Renal cortical epithelial cell (primary cell): ENCODE measurements at places on chromosomes 12 and 14.
A peak's percentile ranks its signal among the peaks of the same experiment; 100 is the strongest.

DNA sequence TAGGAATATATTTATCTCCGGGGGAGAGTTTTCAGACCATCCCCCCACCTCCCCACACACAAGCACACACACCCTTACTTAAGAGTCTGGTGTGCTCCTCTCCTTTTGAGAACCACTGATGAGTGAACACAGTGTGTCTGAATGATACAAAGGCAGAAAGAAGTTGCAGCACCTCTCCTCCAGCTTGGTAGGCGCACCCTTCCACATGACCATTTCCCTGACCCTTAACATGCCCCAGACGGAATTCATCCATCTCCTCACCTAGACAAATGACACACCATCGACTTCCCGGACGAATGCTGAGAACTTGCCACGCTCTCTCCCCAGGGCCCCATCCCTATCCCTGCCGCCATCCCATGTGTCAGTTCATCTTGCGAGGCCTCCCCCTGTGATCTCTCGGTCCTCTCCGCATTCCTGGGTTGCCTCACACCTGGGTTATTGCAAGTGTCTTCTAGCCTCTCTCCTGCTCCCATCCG is 3.9 kb downstream of the TNFRSF1A start:
- DNase-seq: no peak

GRCh38 chr12:53071591-53072551 is 7.3 kb downstream of the SPRYD3 start:
- DNase-seq: no peak

- DNase-seq: peak; percentile 72
Measured at GRCh38 chr12:109736552-109737108, 23.0 kb downstream of the FAM222A start.

- DNase-seq: peak; percentile 9
Measured at GRCh38 chr12:78120866-78121560, 290.3 kb downstream of the NAV3 start.

- DNase-seq: no peak
Measured at GRCh38 chr12:20232931-20233675, 135.2 kb upstream of the PDE3A start.

DNA sequence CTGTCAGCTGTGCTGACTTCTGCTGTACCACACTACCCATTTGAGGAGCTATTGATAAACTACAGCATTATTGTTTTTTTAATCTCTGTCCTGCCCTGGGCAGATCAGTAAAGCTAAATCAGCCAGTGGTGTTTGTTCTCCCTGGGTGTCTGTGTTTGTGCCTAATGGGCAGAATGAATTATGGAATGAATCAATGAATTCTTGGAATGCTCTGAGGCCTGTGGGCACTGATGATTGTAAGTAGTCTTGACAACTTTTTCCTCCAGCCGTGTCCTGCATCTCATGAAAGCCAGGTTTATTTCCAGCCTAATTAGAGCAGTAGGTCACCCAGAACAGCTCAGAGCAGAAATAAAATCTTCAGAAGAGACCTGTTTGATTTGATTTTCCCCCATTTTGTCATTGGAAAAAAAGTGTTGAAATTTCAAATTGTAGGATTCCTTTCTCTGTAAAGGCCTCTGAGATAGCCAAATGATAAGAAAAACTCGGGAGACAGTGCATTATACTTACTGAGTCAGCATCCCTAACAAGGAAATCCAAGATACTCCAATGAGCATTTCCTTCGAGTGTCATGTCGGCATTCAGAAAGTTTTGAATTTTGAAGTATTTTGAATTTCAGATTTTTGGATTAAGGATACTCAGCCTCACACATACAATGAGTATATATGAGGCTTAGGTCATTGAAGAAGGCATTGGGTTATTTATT is 19.4 kb upstream of the EVL start:
- peak; percentile 67 for DNase-seq

DNA sequence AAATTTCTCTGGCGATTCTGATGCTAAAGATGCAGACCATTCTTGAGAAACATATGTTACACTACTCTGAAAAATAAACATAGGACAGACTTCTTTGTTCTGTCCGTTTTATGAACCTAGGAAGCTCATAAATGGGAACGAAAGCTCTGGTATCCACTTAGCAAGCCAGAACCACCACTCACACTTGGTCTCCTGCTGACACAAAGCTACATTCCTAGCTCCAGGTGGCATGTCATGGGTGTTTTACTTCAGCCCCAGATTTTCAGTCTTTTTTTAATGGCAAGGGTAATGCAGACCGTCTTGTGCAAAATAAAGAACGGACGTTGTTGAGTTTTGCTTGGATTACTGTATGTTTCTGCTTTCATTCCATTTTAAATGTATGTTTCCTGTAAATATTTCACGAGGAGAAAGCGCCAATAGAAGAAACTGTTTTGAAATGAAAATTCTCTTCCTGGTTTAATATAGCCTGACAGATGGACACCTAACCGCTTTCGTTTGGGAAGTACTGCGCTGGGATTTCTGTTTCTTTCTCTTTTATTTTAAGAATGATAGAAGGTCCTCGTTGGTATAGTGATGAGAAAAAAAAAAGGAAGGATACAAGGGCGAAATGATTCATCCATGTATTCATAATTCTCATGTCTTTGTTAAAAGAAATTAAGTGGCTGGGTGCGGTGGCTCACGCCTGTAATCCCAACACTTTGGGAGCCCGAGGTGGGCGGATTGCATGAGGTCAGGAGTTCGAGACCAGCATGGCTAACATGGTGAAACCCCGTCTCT is 871 bp upstream of the COQ5 start:
- DNase-seq: peak; percentile 74

- DNase-seq: no peak
Measured at GRCh38 chr12:91127306-91127705, 16.0 kb upstream of the LUM start.

GRCh38 chr12:71626098-71626497 is 37.5 kb downstream of the ZFC3H1 start:
- DNase-seq: no peak

- DNase-seq: no peak
Measured at GRCh38 chr14:67077921-67078320, 111.3 kb upstream of the GARIN2 start.

- DNase-seq: peak; percentile 51
Measured at GRCh38 chr14:91935586-91935985, 11.9 kb downstream of the FBLN5 start.

- DNase-seq: no peak
Measured at GRCh38 chr12:110245369-110245772, 35.7 kb upstream of the ATP2A2 start.

DNA sequence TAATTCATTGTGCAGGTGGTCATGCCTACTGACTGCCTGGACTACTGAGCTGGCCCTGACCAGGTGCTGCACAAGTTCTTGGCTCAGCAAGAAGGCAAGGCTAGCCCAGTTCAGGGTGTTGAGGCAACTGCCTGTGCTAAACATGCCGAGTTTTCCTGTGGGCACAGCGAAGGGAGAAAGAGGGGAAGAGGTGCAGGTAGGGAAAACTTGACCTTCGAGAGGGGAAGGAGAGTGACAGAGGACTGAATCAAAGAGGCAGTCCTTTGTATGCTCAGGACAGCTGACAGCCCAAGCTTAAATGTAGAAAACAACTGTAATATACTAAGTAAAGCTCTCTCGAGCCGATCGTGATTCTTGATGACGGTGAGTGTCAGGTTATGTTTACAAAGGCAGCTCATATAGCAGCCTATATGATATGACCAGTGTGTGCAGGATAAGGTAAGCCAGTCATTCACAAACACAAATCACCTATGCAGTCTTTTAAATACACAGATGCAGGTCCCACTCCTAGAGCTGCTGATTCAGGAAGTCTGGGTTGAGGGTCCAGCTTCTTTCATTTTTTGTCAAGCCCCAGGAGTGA is 2.6 kb downstream of the IRAK3 start:
- DNase-seq: no peak

DNA sequence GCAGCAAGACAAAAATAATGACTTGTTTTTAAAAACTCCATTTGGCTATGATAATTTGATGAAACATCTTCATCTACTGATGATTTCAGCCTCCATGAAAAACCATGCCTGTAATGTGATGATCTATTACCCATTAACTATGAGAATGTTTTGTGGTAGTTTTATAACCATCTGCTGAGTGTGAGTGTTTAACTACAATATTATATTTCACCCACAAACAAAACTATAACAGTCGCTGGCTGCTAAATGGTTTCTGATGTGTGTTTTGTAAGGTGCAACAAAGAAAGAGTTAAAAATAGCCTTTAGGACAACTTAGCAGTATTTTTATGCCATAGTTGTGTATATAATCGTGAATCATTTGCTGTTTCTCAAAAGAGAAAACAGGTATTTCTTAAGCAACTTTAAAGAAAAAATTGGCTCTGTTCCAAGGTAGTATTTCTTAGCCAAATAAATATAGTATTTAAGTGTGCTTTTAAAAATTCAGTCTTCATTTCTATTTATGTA is 4.9 kb downstream of the PTHLH start:
- DNase-seq: peak; percentile 47

DNA sequence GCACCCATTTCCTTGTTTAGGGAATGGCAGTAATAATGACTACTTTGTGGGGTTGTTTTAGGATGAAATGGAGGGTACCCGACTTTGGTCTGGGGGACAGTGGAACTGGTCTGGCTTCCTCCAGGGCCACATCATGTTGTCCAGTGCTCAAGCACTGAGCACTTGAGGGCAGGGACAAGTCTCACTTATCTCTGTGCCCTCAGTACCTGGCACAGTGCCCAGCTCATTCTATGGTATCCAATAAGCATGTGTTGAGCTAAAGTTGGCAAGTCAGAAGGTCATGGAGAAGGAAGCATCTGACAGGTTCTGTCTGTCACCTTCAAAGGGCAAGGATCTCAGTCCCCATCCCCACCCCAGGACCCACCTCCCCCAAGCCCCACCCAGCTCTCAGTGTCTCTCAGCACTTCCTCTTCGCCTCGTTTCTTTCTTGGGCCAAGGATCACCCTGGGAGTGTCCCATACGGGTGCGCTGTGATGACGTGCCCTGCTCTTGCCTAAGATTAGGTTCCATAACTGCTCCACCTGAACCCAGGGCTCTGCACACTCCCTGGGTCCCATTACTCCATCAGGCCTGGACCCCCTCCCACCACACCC is 24.3 kb upstream of the TMEM106C start:
- DNase-seq: no peak

DNA sequence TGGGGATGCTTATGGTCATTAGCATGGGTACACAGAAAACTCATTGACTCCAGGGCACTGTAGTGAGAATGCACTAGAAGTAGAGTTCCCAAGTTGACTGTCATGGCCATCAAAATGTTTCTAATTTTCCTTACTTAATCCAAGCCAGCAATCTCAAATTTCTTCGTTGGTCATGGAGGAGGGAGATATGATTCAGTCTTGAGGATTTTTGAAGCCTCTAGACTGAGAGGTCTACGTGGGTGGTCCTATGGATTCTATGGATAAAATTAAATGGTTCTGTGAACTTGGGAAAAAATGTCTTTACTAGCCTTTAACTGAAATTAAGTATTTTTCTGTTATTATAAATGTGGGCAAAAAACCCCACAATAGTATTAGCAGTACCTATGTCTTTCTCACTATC is 508.5 kb downstream of the FUT8 start:
- DNase-seq: no peak

DNA sequence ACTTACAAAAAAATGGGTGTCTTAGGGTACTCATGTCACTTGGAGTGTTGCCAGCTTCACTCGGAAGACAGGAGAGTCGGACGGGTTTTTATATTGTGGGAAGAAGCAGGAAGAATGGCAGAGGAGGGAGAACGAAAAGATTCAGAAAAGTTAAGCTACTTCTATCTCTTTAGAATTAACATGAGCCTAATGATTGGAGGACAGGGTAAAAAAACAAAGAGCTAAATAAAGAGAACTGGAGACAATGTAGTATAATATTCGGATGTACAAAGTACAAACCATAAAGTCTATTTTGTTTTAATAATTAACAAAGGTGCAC is 43.9 kb downstream of the EFCAB11 start:
- peak; percentile 50 for DNase-seq

GRCh38 chr14:103859416-103860202 is 12.2 kb upstream of the PPP1R13B start:
- no peak for DNase-seq

DNA sequence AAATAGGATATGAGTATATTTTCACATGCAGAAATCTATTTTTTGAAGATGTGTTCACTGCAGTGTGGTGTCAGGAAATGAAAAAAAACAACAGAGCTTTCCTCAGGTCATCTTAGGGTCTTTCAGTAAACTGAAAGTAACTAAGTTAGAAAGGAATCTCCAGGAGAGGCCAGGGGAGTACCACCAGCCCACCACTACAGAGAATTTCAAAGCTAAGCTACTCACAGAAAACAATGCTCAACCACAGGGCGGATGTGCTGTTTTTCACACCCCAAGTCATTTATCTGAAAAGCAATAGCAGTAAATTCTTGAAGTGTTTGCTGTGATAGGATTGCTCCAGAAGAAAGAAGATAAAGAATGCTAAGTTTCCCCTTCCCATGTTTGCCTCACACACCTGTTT is 79.0 kb downstream of the IFNG start:
- peak; percentile 2 for DNase-seq

GRCh38 chr14:92955381-92955780 is 32.4 kb downstream of the CHGA start:
- no peak for DNase-seq

GRCh38 chr14:68730811-68731425 is 61.9 kb downstream of the ZFP36L1 start:
- no peak for DNase-seq

GRCh38 chr12:80857311-80857710 is 80.4 kb downstream of the LIN7A start:
- no peak for DNase-seq
